Activated CD4-positive, alpha-beta T cell treated with anti-CD3 and anti-CD28 coated beads, Interleukin-2, amount 50 U/mL, for 4 hours (primary cell): ENCODE measurements at places on chromosomes 7 and 10.

- no peak for DNase-seq
These were observed 113.7 kb downstream of the TRIM24 start for GRCh38 chr7:138573741-138574140.

- DNase-seq = no peak
These were observed 187.5 kb upstream of the ADO start for GRCh38 chr10:62616885-62617590.

DNA sequence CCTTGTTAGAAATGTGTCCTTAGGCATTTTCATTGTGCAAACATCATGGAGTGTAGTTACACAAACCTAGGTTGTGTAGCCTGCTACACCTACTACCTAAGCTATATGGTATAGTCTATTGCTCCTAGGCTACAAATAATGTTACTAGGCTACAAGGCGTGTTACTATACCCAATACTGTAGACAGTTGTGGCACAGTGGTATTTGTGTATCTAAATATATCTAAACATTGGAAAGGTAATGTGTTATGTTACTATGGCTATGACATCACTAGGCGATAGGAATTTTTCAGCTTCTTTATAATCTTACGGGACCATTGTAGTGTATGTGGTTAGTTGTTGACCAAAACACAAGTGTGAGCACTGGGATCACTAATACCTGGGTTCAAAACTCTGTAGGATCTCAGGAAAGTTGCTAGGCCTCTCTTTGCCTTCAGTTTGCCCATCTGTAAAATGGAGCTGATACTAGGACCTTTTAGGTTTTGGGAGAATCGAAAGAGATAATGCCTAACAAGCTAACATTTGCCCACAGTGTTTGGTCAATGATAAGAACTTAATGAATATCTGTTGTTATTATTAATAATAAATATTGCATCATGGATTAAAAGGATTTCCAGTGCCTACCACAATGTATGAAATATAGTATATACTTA is 2.7 kb downstream of the BICC1 start:
- no peak for DNase-seq

- DNase-seq = no peak
These were observed 234.4 kb downstream of the ARL4A start for GRCh38 chr7:12921751-12922345.

DNA sequence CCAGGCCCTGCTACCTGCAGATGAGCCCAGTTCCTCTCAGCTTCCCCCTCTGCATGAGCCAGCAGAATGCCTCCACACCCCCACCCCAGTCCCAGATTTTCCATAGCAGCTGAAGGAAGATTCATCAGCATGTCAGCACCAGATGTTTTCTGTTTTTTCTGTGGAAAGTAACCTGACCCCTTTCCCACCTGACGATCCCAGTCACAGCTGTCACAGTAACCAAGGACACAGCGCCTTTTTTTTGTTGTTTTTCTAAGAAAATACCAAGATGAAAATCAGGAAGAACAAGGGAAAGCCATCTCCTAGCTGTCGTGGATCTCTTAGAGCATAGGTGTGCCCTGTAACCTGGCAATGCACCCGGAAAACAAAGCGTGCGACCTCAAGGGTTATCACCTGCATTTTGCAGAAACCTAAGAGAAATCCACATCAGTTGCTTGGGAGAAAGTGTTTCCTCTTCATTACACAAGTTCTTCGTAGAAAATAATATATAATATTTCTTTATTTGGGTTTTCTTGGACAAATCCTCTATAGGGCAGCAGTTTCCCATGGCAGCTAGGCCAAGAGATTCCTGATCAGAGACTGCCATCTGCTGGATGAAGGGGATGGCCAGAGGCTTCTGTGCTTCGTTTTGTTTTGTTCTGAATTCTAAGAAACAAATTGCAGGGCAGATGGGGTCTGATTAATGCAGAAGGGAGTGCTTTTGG is 401.9 kb downstream of the TNS3 start:
- no peak for DNase-seq

GRCh38 chr10:17418249-17418648 is 36.1 kb downstream of the ST8SIA6 start:
- DNase-seq = no peak

DNA sequence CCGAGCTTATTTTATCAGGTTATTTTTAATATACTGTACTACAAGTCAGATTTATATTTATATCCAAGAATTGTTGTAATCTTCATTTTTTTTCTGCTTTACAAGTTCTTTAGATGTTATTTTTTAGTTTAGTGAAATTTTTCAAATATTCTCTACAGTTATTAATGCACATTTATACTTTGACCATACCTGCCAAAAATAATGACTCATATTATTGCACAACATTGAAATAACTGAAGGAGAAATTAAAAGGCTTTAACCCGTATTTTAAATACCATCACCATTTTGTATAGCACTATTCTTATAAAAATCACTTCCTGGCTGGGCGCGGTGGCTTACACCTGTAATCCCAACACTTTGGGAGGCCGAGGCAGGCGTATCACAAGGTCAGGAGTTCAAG is 278.5 kb downstream of the BICC1 start:
- DNase-seq = no peak

DNA sequence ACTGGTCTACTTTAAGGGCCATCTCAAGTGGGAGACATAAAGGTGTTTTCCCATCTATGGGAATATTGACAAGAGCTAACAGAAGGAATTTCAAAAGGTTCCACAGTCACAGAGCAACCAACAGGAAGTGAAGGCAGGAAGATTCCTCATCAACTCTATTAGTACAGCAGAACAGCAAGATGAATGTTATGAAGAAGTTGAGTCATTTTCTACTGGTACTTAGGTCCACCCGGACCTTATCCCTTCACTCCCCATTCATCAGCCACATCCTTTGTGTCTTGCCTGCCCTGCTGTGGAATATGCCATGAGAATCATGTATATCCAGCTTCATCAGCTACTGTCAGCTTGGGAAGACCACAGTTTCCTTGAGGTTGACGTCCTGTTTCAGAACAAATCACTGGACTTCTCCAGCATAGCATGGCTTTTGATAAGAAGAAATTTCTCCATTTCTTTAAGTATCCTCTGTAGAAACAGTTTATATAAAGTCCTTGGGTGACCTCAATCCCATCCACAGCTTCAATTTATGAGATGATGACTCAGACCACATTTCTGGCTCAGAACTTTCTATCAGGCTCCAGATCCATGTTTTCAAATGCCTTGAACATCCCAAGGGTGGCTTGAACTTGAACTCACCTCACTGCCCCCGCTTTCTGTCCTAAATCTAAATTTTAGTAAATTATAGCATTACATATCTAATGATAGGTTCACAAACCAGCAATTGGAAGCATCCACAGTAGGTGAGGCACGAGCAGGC is 84.9 kb upstream of the AGK start:
- no peak for DNase-seq

DNA sequence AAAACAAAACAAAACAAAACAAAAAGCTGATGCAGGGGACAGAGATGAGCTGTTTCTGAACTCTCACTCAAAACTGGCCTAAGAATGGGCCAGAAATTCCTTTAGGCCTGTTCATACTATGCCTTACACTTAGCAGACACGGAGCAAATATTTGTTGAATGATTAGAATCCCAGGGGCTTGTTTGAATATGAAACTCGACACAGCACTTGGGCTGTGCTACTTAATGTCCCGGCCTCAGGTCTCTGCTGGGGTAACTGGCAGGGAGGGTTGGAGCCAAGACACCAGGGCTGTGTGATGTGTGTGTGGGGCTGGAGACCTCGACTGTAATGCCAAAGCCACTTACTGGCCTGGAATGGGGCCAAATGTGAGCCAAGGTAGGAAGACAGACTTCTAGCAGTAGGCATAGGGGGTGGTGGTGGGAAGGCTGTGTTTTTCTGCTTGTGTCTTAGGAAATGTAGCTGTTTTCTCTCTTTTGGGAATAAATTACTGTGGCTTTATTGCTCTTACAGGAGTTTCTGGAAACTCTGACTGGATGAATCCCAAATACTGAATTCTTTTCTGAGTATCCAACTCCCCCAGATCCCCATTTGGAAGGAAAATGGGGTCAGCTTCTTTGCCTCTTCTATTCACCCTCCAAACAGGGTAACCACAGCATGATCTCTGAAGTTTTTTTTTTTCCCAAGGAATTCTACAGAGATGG is 66.7 kb downstream of the EMX2 start:
- DNase-seq = no peak

DNA sequence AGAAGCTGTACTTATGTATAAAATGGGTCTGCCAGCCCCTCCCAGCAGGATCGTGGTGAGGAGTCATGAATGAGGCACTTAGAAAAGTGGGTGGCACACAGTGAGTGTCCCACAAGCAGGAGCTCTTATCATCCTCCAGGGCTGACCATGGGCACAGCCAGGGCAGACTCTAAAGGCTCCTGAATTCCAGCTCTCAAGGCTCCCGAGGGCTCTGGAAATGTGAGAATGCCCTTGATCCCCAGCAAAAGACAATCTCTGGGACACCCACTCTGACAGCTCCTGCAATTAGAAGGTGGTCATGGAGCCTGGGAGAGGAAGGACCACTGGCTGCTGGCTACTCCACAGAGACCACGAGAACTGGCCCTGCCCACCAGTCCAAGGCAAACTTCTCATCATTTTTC is 1.6 kb downstream of the VSTM4 start:
- DNase-seq = no peak

GRCh38 chr7:106129291-106129690 is 17.2 kb upstream of the SYPL1 start:
- DNase-seq = no peak

DNA sequence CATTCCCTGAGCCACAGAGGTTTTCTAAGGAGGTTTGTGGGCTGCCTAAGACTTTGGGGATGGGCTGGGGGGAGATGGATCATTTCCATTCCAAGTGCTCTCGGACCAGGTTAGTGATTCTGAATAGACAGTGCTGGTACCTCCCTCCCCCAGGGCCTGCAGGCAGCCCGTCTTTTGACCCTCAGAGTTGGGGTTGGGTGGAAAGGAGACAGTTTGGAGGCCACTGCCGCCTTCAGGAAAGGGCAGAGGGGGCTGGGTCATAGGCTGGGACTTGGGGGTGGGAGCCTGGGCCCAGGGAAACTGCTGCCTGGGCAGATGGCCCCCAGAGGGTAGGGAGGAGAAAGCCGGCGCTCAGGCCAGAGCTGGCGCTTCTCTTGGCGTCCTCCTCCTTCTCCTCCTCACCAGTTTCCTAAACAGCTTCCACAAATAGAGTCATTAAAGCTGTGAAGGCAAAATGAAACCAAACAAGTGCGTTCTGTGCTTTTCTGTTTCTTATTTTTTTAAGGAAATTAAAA is 4.4 kb downstream of the UNC5B start:
- DNase-seq = no peak

GRCh38 chr10:27297844-27298521 is 57.4 kb upstream of the ACBD5 start:
- no peak for DNase-seq
